ENCODE measurements at places on chromosomes 12 and 14.

DNA sequence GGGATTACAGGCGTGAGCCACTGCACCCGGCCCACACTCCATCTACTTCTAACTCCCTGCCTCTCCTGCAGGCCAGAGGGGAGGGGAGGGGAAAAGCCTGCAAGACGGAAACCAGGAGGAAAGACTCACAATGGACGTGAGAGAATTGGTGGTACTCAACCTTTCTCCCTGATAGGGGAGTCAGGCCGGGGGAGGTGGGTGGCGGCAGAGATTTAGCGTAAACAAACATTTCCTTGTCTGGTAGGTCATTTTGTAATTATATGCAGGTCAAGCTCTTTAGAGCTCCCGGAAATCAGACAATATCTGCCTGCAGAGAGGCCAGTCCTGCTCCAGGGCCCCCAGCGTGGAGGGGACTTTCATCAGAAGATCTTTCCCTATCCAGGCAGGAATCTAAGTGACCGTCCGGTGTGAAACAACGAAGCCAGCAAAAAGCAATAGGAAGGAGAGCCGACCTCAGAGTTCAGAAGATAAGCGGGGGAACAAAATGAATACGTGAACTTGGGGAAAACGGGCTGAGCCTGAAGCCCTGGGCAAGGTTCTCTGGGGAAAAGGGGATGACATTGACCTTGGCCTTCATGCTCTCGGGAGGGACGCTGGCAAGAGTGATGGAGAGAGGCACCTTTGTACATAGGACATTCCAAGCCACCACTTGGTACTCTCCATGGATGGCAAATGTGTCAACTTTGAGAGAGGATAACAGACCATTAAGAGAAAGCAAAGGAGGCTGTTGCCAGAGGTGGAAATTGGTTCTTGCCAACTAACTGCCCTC is 62.3 kb downstream of the SPRING1 start:
- DNase-seq, result no peak

GRCh38 chr12:87317302-87317701 is 711.9 kb downstream of the C12orf50 start:
- no peak for DNase-seq

GRCh38 chr14:77278461-77279230 is 7.6 kb upstream of the NGB start:
- DNase-seq, result no peak

- DNase-seq, result peak; percentile 82
These were observed 319.4 kb downstream of the KCNC2 start for GRCh38 chr12:74890237-74890599.

- no peak for DNase-seq
These were observed 1.4 kb downstream of the LRP10 start for GRCh38 chr14:22872833-22873520.

DNA sequence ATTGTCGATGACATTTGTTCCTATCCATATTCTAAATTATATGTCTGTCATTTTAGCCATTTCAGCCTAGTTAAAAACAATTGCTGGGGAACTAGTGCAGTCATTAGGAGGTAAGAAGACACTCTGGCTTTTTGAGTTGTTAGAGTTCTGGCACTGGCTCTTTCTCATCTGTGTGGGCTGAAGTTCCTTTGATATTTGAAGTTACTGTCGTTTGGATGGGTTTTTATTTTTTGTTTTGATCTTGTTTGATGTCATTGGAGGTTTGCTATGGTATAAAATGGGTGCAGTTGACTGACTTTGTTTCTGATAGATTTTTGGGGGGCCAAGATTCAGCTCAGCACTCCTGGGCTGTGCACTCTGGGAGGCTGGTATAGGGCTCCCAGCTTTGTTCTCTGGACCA is 20.7 kb upstream of the CD69 start:
- no peak for DNase-seq

- no peak for DNase-seq
These were observed 23.1 kb downstream of the SLIRP start for GRCh38 chr14:77730976-77731497.

GRCh38 chr14:93155667-93156066 is 29.0 kb downstream of the MOAP1 start:
- no peak for DNase-seq

DNA sequence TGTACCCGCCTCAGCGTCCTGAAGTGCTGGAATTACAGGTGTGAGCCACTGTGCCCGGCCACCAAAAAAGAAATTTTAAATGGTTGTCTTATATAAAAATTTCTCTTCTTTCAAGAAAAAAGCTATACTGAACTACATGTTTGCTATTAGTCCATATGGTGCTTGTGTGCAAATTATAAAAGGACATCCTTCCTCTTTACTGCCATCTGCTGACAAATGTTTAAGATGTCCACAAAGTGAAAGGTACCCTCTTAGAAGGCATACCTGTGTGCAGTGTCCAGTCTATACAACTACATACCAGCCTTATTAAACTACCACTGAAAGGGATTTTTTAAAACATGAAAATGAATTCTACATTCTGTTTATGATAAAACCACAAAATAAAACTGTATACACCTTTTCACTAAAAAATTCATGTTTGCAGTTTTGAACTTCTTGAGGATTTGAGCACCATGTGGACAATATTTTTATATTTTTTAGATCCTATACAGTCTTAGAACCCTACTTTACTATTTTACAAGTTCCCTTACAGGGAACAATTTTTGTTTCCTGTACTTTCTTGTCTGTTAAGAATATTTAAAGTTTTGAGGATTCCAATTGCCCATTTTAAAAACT is 32.8 kb upstream of the TOMM20L start:
- no peak for DNase-seq

GRCh38 chr14:102606296-102606695 is 13.8 kb downstream of the RCOR1 start:
- DNase-seq, result no peak

- no peak for DNase-seq
These were observed 55.8 kb upstream of the LIMA1 start for GRCh38 chr12:50338920-50339645.

GRCh38 chr14:50770586-50770985 is 60.4 kb downstream of the NIN start:
- no peak for DNase-seq

DNA sequence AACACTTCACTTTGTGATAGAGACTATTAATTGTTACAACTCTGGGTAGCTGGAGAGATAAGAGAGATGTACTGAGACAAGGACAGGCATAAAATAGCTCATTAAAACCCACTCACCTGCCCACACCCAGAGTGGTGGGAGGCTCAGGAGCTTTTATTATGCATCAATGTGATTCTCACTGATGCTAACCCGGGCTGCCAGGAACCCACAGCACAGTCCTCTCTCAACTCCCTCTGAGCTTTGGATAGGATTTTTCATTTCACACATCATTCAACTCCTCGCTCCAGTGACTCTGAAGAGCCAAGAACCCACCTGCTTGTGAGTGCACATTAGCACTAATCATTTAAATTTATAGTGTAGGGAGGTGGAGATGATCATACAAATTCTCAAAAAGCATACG is 827.9 kb downstream of the FLRT2 start:
- no peak for DNase-seq

DNA sequence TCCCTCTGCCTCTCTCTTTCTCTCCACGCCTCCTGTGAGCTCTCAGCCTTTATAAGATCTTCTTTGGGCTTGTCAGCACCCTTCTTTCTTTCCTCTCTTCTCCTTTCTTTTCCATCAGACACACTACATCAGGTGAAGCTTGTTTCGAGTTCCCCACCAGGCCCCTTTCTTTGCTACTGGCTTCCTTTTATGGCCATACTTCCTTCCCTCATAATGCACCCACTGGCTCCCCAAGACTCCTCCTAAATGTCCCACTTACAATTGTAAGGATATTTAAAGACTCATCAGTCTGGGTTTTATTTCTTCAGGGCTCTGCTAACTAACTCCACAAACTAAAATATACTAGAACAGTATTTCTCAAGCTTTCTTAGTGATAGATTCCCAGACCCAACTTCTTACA is 3.5 kb upstream of the RNU6-8 start:
- no peak for DNase-seq

GRCh38 chr14:63383776-63384367 is 65.1 kb upstream of the GPHB5 start:
- DNase-seq, result no peak

DNA sequence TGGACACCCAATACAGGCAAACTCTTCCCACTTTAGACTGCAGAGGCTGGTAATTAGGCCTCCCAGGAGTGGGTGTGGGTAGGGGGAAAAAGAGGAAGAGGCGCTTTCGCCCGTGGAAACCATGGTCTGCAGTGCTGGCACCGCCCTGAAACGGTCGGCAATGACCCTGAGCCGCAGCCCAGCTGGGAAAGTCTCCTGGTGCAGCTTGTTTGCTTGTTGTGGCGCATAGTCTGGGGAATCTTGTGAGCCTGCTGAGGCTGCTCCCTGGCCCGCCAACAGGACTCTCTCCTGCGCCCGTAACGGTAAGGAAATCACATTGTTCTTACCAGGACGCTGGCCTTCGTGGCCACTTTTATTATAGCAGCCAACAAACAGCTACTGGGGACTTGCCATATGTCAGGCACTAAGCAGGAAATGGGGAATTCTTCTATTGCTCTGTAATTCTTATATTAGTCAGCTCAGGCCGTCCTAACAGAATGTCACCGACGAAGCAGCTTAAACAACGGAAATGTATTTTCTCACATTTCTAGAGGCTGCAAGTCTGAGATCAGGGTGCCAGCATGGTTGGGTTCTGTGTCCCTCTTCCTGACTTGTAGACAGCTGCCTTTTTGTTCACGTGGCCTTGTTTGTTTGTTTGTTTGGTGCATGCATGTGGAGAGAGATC is 52.5 kb upstream of the RIN3 start:
- no peak for DNase-seq

GRCh38 chr14:64000749-64001148 is 147.9 kb downstream of the SYNE2 start:
- no peak for DNase-seq

- DNase-seq, result no peak
These were observed 266.4 kb downstream of the KCNH5 start for GRCh38 chr14:62778852-62779251.

- no peak for DNase-seq
These were observed 221.5 kb downstream of the KCNC2 start for GRCh38 chr12:74988156-74988555.

- peak; percentile 78 for DNase-seq
These were observed 30.3 kb downstream of the NFKBIA start for GRCh38 chr14:35374263-35374712.

DNA sequence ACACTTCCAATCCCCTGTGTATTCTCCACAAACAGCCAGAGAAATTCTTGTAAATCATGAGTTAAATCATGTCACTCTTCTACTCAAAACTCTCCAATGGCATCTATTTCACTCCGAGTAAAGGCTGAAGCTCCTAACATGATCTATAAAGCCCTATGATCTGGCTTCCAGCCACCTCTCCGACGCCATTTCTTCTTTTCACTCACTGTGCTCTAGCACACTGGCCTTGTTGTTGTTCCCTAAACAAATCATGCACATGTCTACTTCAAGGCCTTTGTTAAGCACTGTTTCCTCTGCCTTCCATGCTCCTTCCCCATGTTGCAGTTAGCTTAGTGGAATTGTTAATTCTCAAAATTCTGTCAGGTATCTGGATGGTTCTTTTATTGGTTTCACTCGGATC is 30.1 kb upstream of the MTERF2 start:
- no peak for DNase-seq

GRCh38 chr14:74917646-74918081 is 5.4 kb downstream of the RPS6KL1 start:
- no peak for DNase-seq

DNA sequence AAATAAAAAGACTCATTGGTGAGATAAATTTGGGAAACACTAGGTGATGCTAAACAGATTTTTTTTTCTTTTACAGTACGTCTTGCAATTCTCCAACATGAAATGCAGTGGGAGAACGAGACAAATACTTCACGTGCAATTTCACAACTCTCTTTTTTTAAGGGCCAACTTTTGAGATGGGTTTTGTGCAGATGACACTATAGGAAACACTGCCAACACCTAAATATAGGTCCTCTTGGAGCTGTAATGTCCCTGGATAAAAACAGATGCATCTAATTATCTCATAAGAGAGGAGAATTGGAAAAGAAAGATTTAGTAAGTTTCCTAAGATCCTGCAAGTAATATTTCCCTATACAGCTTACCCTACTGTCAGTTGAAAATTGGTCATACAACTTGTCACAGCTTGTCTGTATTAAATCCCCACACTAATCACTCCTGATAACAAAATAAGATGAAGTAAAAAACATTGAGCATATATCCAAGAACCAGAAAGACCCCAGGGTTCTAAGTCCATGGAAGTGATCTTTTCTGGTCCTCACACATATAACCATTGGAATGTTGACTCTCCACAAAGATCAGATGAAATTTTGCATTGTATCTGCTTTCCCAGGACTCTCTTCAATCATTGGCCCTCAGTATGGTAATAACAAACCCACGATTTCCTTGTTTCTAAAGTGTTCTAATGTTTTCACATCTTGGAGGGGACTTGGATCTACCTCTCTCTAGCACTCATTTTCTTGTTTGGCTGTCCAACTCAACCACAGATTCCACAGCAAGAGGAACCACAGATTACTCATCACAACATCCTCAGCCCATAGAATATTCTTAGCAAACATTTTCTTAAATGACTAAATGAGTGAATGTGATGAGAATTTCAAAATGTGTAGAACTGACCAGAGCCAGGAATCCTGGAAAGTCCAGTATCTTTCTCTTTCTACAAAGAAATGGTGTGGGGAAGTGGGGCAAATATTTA is 769.4 kb upstream of the USP15 start:
- no peak for DNase-seq

Data from amniotic stem cell (primary cell).